ENCODE measurements at places on chromosomes 2 and 18.
A peak's percentile ranks its signal among the peaks of the same experiment; 100 is the strongest.

- no peak for DNase-seq
Observed at GRCh38 chr18:8177330-8178016, 431.8 kb upstream of the RAB12 start.

- DNase-seq, result no peak
Observed at GRCh38 chr18:43671431-43671830, 394.1 kb upstream of the SYT4 start.

DNA sequence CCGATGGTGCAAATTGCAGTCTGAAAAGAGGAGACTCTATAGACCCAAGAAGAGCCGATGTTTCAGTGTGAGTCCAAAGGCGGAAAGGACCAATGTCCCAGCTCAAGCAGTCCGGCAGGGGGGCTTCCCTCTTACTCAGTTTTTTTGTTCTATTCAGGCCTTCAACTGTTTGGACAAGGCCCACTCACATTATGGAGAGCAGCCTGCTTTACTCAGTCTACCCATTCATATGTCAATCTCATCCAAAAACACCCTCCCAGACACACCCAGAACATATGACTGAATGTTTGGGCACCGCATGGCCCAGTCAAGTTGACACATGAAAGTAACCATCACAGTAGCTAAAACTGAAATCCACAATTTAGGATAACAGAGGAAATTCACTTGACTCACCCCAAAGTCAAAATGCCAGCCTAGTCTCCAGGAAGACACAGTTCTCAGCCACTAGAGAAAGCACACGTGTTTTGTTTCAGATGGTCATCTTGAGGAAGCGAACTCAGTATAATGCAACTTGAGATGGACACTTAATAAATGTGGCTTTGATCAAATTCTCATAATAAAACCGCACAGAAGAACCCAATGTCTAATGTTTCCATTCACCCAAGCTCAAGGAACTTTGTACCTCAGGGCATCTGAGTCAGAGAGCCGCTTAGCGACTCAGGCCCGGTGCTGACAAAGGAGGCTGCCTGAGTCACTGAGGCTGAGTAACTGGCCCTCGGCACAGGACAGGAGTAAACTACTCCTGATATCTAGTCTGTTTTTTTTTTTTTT is 2.4 kb downstream of the FHL2 start:
- peak; percentile 100 for DNase-seq

GRCh38 chr2:140994856-140995255 is 1136.0 kb downstream of the LRP1B start:
- no peak for DNase-seq

DNA sequence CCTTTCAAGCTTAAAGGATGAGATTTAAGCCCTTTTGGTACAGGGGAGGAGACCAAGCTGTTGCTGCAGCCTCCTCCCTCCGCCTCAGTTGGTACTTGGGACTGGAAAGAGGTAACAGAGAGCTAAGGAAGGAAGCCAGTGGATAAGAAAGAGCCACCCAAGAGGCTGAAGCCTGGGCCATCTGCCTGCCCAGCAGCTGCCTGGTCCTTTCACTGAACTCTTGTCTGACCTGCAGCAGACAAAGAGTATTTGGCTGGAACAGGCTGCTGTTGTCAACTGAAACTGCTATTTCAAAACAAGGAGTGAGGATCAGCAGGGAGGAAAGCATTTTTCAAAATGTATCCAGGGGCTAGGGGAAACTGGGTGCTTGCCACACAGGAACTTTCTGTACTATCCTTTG is 30.3 kb downstream of the TNS1 start:
- DNase-seq, result no peak

GRCh38 chr2:106336737-106337136 is 131.5 kb downstream of the RGPD3 start:
- no peak for DNase-seq

DNA sequence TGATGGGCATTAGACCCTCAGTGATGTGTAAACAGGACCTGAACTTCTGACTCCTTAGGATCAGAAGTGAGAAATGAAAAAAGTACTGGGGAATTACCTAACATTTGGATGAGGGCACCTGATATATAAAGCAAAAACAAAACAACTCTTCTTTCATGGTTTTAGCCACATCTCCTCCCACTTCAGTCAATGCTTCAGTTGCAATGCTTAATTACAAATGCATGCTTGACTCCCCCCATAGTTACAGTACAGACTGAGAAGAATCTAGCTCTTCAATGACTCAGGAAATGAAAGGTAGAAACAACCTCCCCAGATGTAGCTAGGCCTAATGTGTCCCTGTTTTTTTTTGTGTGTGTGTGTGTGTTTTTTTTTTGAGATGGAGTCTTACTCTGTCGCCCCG is 276.8 kb upstream of the POU3F3 start:
- DNase-seq, result no peak

- DNase-seq, result no peak
Observed at GRCh38 chr2:23721454-23721826, 205.5 kb downstream of the ATAD2B start.

DNA sequence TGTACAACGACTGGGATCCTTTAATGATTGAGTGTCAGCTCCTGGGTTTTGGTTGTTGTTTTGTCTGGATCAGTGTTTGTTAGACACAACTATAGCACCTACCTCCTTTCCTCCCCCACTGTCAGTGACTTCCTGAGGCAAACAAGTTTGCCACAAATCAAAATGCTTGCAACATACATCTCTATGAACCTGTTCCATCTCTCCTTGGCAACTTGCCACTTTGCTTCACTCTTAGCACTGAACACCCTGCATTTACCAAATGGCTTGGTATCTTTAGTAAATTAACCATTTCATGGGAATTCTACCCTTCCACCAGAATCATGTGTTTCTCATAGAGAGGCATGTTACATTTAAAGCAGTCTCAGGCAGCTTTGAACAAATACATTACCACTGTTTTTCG is 301.1 kb upstream of the TANK start:
- no peak for DNase-seq

DNA sequence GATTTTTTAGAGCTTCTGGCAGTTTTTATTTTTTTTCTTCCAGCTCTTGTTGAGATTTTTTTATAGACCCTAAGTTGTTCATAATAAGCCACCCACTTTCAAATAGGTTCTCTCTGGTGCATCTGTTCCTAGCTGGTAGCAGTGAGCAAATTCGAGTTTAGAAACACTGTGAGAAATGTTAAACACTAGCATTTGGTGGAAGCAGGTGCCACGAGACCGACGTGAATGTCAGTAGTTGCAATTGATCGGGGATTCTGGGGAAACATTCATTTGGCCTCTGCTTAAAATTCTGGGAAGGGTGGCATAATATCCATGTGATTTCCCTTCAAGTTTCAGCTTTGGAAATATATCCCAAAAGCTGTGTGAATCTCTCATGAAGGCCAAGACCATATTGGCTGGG is 435.0 kb downstream of the RNF144A start:
- DNase-seq, result no peak

GRCh38 chr18:22223254-22223964 is 54.0 kb downstream of the GATA6 start:
- DNase-seq, result peak; percentile 91

GRCh38 chr2:73970850-73971471 is 13.7 kb upstream of the TET3 start:
- DNase-seq, result no peak

GRCh38 chr2:6878549-6878948 is 972 bp downstream of the RSAD2 start:
- DNase-seq, result no peak

- DNase-seq, result peak; percentile 42
Observed at GRCh38 chr2:28276807-28277206, 115.9 kb upstream of the FOSL2 start.

DNA sequence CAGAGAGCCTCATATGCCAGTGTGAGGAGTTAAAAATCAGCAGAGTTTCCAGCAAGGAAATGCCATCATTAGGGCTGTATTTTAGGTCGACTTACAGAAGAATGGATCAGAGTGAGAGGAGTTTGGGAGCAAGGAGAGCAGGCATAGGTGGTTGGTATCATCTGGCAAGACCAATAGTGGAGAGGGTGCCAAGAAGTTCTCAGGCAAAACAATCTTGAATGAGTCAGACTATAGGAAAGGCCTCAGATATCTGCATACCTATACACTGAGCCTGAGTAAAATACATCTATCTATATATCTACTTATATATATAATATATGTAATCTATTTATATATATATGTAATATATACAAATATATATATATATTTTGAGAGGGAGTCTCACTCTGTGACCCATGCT is 57.3 kb downstream of the TMEFF2 start:
- peak; percentile 22 for DNase-seq

- no peak for DNase-seq
Observed at GRCh38 chr18:31301201-31301655, 16.7 kb upstream of the DSG1 start.

DNA sequence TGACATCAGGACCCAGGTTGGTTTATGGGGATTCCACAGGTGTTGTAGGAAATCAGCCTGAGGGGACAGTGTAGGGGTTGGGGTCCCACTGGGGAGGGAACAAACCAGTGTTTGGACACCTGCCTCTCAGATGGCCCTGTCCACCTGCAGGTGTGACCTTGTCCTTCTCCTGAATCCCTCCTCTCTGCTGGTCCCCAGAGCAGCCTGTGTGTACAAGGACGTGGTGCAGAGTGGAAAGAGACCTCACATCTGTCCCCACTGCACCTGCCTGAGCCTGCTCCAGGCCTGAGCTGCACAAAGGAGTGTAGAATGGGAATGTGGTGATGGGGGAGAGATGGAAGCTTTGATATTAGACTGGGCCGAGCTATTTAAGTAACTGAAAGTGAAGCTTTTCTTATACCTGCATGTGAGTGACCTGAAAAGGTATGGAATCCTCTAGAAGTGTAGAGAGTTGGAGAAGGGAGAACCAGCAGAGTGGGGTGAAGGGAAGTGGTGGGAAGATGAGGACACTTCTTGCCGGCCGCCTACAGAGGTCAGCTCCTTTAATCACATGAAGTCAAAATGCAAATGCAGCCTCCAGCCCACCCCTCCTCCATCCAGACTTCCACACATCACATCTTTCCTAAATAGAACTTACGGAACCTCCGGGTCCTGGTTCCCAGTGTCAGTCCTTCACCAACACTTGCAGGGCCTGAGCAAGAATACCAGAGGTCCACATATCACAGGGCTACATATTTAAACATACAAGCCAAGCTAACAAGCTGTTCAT is 89.3 kb upstream of the SMAD2 start:
- DNase-seq, result no peak

DNA sequence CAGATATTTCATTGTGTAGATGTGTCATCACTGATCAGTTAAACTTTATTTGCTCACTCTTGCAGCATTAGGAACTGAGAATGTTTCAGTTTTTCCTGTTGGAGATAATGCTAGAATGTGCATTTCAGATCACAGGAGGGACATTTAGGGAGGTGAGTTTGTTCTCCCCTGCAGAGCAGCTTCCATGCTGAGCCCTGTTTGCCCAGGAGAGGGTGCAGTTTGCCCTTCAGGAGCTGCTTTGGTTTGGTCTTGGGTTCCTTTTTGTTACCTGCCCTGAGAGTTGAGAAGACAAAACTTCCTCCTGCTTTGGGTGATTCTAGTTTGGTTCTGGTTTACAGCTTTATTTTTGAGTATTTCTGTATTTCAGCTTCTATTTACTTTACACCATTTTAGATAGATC is 49.9 kb downstream of the DGKD start:
- peak; percentile 61 for DNase-seq

DNA sequence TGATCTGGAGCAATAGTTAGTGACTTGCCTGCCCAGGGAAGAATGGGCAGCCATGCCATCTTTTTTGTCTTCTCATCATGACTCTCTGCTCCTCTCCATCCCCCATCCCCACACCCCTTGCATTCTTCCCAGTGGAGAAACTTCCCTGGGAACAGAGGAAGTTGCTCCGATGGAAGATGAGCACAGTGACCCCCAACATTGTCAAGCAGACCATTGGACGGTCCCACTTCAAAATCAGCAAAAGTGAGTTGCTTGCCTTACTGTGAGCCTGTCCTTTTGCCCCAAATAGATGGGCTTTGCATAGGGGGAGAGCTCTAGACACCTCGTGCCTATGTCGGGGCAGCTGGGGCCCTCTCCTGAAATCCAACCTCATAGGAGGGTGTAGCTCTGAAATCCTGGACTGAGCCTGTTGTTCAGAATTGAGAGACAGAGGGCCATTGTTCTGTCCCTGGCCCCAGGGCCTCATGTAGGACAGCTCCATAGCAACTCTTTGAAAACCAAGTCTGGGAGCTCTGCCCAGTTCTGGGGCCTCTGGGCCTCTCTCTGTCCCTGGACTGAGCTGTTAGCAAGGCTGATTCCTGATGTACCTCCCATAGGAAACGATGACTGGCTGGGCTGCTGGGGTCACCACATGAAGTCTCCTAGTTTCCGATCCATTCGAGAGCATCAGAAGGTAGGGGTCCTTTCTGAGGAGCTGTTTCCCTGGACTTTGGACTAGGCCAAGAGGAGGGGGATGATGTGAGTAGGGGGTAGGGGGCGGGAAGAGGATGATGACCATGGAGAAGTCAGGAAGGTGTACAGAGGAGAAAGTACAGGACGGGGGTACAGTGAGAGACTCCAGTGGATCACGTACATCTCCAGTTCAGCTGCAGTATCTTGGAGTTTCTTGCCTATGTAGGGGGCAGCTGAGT is 35.2 kb downstream of the TTLL4 start:
- peak; percentile 24 for DNase-seq
